ENCODE measurements at places on chromosomes 12 and 14.

DNA sequence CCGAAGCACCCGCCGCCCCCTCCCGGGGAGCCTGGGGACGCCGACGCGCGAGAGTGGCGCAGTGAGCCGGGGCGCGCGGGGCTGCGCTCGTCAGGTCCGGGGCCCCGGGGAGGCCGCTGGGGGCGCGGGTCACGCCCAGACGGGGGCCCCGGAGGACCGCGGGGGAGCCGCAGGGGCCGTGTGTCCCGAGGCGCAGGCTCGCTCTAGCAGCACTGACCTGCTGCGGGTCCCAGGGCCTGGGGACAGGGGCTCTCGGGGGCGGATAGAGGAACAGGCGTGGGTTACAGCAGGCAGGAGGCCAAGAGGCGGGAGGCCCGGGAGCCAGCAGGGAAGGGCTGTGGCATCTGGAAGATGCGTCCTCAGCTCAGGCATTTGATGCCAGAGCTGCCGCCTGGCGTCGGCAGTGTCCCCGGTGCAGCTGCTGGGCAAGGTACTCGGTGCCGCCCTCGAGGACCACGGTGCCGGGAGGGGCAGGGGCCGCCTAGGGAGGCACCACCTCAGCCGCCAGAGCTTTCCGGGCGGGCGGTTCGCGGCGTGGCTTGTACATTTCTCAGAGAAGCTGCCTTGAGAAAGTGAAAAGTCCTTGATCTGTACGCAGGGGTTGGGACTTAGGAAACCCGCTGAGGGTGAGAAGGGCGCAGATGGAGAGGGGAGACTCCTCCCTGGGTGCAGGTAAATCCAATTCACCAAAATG is 1.2 kb downstream of the WNT5B start:
- peak; percentile 60 for DNase-seq

GRCh38 chr14:63727231-63727735 is 582 bp downstream of the SGPP1 start:
- peak; percentile 53 for DNase-seq

DNA sequence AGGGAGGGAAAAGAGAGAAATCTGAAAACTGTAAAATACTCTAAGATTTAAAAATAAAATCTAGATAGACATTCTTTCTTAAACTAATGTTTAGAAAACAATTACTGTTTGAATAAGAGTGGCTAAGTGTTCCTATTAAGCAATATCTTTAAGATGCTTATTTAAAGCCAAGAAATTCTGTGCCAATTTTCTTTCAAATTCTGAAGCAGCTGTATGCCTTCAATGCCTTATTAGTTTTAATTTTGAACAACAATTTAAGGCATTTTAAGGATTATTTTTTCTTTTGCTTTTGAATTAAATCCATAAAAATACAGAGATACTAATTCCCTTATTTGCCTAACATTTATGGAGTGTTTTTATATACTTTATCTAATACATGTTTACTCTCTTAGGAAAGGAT is 50.3 kb upstream of the KITLG start:
- DNase-seq = no peak

DNA sequence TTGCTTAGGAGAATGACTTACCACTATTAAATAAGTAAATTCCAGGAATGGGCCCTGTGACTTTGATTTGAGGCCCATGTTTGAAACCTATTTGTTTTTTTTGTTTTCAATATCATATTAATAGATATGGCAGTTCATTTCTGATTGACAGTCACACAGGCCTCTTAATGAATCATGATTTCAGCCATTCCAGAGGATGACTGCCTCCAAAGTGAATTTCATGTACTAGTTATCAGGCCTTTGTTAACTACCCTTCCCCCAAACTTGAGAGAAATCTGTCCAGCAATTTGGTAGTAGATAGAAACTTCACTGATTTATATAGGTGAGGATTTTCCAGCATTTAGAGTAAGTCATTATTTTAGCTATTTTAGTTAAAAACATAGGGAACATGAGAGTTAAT is 25.9 kb upstream of the GALNT16 start:
- no peak for DNase-seq

GRCh38 chr14:78902010-78902623 is 731.9 kb downstream of the NRXN3 start:
- DNase-seq = peak; percentile 56

DNA sequence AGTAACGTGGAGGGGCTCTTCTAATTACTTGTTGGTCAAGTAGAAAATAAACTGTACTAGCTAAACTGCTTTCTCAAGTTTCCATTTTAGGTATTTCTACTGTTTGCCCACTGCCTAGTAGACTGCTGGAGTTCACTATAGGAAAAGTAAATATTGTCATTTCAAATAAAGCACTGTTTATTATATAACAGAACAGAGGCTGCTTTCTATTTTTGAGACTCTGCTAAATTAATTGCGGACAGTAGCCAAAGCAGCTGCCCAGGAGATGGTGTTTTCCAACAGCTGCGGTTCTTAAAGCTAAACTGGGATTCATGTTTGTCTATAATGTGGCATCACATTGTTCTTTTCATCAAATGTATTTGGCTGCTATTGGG is 15.9 kb upstream of the SIX1 start:
- no peak for DNase-seq

DNA sequence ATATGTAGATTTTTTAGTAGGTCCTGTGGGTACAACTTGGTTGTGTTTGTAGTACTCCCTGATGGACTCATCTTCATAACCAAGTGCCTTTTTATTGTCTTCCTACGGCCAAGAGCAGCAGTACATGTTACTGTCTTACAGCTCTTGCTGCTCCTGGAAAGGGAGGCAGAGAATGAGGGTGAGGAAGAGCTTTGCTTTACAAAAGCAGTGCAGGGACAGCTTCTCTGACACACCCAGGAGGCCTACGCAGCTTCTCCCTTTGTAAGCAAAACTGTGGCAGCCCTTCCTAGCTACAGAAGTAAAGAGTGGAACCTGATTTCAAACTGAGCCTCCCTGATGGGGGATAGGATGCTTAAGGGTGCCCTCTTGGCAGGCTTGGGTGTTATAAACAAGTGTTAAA is 18.6 kb downstream of the MYRFL start:
- DNase-seq = no peak

- no peak for DNase-seq
Measured at GRCh38 chr14:102511538-102511937, 2.0 kb upstream of the ANKRD9 start.

DNA sequence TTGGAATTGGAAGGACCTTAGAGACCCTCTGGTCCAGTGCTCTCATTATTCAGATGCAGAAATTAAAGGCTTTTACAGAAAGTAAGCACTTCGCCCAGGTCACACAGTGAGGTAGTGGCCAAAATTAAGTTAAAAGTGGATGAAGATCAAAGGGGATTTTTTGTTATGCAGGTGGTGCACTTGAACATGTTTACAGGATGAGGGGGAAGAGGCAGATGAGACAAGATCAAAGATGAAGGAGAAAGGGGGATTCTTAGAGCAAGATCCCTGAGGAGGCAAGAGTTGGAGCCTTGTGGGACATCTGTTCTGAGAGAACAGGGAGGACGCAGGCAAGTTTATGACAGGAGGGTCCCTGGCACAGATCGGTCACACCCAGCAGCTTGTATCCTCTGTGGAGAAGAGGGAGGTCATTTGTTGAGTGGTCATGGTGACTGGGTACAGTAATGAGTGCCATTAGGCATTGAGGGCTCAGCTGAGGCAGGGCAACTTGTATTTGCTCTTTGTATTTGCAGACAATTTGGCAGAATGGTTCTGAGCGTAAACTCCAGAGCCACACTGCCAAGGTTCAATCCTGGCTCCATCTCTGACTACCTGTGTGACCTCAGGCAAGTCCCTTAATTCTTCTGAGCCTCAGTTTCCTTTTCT is 84.0 kb downstream of the BORCS5 start:
- no peak for DNase-seq

- peak; percentile 11 for DNase-seq
Measured at GRCh38 chr14:75548544-75548943, 26.3 kb downstream of the BATF start.

DNA sequence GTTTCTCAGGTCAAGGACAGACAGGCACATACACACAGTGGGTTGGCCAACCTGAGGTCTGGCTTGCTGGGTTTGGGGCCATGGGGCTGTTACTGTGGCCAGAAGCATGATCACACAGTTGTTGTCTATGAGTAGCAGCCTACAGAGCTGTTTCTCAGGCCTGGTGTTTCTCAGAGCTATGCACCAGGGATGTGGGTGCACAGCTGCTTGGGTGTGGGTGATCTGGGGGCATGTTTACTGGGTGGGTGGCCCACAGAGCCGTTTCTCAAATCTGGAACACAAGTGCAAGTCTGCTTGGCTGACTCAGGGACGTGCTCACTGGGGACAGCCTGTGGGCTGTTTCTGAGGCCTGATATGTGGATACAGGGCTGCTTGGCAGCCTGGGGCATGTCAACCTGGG is 23.1 kb upstream of the PALS1 start:
- DNase-seq = no peak

GRCh38 chr12:104344682-104345081 is 41.1 kb downstream of the EID3 start:
- DNase-seq = no peak

DNA sequence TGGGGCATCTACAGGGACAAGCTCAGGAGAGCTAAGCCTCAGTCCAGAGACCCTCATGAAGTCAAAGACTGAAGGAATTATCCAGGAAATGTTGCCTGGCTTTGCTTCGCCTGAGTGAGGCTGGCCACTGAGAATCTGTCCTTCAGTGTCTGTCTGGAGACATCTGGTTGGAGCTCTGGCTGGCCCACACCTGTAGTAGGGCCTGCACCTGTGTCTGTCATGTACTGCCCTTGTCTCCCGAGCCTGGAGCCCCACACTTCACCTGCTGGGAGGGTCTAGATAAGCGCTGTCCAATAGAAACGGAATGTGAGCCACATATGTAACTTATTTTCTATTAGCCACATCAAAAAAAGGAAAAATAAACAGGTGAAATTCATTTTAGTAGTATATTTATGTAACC is 9.9 kb upstream of the HDAC7 start:
- no peak for DNase-seq

GRCh38 chr12:46110223-46110611 is 119.8 kb upstream of the SCAF11 start:
- no peak for DNase-seq

DNA sequence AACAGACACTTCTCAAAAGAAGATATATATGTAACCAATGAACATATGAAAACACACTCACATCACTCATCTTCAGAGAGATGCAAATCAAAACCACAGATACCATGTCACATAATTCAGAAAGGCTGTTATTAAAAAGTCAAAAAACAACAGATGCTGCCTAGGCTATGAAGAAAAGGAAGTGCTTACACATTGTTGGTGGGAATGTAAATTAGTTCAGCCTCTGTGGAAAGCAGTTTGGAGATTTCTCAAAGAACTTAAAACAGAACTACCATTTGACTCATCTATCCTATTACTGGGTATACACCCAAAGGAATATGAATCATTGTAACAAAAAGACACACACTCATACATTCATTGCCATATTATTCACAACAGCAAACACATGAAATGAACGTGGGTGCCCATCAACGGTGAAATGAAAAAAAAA is 35.1 kb downstream of the EIF2S3B start:
- DNase-seq = peak; percentile 17

- DNase-seq = peak; percentile 3
Measured at GRCh38 chr14:69945912-69946311, 66.7 kb downstream of the SMOC1 start.

GRCh38 chr12:17511369-17511768 is 578.6 kb downstream of the RERGL start:
- no peak for DNase-seq

- DNase-seq = no peak
Measured at GRCh38 chr12:89189448-89189847, 162.9 kb downstream of the DUSP6 start.

- no peak for DNase-seq
Measured at GRCh38 chr12:27896419-27896990, 76.0 kb downstream of the PTHLH start.

- no peak for DNase-seq
Measured at GRCh38 chr12:27534060-27534764, 10.2 kb downstream of the PPFIBP1 start.

DNA sequence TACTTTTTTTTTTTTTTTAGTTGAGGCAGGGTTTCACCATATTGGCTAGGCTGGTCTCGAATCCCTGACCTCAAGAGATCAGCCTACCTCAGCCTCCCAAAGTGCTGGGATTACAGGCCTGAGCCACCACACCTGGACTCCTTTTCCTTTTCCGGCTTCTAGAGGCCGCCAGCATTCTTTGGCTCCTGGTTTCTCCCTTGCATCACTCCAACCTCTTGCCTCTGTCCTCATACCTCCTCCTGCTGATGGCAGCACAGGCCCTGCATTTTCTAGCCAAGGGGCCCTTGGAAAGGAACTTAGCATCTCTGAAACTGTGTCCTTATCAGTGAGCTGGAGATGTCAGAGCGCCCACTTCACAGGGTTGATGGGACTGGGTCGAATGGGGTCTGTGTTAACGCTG is 53.3 kb downstream of the MAP1LC3B2 start:
- DNase-seq = no peak

DNA sequence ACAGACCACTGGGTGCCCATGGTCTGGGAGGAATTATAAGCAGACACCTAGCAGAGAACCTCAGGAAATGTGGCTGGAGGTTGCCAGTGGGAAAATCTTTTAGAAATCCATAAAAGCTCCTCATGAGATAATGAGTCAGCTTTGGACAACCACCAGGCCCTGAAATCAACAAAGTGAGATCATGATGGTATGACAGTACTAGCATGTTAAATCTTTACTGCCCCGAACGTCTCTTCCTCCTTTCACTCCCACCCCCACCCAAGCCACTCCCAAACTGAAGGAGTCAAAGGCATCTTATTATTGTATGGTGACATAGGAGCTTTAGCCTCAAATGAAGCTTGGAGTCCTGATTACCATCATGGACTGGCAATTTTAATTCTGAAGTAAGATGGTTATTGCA is 240.0 kb downstream of the DIO2 start:
- peak; percentile 91 for DNase-seq

DNA sequence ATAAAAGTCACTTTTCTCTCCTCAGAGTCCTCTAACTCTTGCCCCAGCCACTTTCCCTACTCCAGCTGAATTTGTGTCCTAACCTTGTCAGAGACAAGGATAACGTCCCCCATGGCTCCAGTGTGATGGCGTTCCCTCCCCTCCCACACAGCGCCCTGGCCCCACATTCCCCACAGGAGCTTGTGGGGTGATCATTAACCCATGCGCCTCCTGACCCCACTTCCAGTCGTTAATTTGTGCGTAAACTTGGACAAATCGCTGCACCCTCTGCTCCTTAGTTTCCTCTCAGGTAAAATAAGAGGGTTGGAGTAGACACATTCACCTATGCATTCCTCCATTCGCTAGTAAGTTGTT is 22.9 kb upstream of the BCDIN3D start:
- DNase-seq = no peak
